ENCODE measurements at places on chromosomes 16 and 17.

DNA sequence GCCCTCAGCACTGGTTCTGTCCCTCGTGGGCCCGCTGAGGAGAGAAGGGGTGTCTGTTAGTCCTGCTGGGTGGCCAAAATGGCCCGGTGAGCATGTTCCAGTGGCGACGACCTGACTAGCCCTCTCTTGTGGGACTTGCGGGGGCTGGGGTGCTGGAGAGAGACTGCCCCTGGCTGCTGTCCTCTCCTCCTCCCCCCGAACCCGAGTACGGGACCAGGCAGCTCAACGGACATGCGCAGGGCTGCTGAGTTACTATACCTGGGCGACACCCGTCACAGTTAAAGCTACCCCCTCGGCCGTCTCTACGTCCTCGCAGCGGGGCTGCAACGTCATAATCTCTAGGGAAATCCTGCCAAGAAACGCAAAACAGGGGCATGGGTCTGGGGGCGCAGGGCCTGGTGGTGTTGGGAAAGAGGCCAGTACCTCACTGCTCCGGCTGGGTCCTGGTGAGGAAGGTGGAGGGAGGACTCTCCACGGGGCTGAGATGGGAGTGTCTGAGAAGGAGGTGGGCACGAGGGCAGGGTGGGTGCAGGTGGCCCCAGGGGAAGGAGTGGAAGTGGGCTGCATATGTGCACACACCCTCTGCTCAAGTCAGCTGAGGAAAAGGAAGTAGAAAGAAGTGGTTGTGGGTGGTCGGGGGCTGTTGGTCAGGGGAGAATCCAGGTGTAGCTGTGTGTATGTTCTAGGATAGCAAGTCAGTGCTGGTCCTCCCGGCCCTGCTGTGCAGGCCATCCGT is 13.4 kb downstream of the FLOT2 start:
- no peak for DNase-seq

DNA sequence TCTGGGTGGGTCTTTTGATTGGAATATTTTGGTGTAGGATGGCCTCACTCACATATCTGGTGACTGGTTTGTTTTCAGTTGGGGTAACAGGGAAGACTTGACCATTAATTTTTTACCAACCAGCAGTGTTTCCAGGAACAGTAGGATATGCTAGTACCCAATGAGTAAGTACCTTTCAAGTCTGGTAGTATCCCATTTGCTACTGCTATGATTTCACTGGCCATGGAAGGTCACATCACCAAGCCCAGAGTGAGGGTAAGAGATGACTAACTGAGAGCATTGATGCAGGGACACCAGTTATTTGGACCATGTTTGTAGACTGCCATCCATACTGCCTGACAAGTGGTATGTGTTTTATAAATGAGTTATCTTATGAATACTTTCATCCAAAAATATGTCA is 277.7 kb downstream of the MAP2K6 start:
- DNase-seq: no peak

- DNase-seq: no peak
Measured at GRCh38 chr17:73323409-73324159, 11.8 kb upstream of the CDC42EP4 start.

DNA sequence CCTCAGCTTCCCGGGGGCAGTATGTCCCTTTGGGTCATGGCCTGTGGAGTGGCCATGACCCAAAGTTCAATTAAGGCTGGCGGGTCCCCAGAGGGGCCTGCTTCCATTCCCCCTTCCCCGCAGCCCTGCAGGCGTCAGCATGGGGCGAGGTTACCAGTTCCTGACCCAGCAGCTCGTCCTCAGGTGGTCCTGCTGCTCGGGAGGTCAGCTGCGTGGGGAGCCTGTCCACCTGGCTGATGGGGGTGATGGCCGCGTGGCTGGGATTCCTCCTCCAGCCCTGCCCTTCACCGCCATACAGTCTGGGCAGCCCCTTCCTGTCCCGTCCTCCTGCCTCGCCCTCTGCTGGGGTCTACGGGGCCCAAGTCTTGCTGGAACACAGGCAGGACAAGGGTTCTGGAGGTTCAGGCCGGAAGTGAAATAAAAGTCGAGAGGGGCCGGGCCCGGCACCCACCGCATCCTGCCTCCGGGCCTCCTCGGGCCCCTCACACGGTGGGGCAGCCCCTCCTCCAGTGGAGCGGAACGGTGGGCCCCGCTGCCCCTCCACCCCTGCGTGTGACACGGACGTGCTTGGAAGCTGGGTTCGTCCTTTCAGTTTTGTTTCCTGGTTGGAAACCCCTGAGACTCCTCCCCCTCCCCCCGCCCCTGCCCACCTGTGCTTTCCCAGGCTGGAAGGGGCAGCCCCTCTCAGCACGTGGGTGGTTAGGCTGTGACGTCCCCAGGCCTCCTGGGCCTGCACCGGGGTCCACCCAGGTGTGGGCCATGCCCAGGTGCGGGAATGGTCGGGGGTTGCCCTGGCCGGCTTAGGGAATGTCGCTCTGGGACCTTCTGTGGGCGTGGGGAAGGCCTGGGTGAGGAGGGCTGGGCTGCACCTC is 6.8 kb downstream of the UBALD2 start:
- DNase-seq: no peak

- peak; percentile 79 for DNase-seq
Measured at GRCh38 chr17:44522883-44523671, 19.9 kb upstream of the GPATCH8 start.

DNA sequence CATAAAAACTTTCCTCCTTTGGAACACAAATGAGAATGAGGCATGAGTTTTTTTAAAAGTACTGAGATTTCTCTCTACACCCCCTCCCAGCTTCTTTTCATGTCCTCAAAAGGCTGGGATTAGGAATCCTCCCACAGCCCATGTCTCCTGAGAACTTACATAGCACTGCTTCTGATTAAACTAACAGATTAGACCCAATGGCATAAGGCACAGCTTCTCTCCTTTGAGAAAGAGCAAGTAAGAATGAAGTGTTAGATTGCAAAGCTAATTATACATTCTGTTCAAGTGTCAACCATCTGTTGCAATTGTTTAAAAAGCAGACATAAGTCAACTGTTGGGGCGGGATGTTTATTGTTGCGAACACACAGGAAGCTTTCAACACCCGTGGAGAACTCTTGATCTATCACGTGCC is 715.1 kb downstream of the CDH11 start:
- DNase-seq: no peak

DNA sequence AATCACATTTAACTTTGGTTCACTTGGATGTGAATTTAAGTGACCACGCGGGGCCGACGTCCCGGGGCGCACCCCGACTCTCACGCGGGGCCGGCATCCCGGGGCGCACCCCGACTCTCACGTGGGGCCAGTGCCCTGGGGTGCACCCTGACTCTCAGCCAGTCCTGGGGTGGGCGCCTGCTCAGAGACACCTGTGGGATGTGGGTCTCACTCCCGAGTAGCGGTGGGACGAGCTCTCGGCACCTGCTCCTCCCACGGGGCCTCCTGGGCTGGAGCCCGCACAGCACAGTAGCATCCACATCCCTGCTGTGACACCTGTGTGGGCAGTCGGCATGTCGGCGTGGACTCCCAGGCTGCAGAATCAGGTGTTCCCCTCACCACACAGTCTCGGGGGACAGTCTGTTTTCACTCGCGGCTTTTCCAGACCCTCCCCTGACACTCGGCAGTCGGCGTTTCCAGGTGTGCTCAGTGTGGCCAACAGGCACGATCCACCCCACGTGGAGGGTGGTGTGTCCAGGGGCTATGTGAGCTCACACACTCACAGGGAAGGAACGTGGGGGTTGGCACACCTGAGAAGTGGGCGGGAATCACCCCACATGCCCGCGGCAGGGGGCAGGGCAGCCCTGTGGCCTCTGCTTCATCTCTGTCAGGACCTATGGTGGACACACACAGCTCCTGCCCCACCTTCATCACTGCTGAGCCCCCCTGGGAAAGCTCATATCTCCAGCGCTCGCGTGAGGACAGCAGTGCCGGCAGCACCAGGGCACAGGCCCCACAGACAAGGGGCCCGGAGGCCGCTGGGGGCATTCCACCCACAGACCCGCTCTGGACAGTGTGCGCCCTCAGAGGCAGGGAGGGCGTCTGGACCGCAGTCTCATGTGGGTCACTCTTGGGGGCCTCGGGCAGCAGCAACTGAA is 51.8 kb downstream of the LMF1 start:
- DNase-seq: no peak

DNA sequence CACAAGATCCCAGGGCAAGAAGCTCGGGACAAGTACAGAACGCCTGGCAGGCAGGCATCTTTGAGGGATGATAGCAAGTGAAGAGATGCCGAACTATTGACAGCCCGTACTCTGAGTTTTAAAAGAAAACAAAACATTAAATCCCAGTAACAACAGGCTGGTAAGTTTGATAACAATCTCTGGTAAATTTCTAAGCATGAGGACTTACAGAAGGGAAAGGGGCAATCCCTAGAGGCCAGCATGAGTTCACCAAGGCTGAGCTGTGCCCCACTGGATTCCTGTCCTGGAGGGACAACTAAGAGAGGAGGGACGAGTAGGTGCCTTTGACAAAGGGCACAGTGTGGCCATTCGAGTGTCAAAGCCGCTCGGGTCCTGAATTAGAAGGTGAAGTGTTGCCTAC is 26.2 kb downstream of the CCDC182 start:
- DNase-seq: no peak

GRCh38 chr17:74981979-74982662 is 5.3 kb upstream of the CDR2L start:
- peak; percentile 75 for DNase-seq

- DNase-seq: no peak
Measured at GRCh38 chr16:84371553-84371865, 3.2 kb downstream of the ATP2C2 start.

GRCh38 chr16:50035468-50035992 is 10.5 kb downstream of the CNEP1R1 start:
- no peak for DNase-seq

DNA sequence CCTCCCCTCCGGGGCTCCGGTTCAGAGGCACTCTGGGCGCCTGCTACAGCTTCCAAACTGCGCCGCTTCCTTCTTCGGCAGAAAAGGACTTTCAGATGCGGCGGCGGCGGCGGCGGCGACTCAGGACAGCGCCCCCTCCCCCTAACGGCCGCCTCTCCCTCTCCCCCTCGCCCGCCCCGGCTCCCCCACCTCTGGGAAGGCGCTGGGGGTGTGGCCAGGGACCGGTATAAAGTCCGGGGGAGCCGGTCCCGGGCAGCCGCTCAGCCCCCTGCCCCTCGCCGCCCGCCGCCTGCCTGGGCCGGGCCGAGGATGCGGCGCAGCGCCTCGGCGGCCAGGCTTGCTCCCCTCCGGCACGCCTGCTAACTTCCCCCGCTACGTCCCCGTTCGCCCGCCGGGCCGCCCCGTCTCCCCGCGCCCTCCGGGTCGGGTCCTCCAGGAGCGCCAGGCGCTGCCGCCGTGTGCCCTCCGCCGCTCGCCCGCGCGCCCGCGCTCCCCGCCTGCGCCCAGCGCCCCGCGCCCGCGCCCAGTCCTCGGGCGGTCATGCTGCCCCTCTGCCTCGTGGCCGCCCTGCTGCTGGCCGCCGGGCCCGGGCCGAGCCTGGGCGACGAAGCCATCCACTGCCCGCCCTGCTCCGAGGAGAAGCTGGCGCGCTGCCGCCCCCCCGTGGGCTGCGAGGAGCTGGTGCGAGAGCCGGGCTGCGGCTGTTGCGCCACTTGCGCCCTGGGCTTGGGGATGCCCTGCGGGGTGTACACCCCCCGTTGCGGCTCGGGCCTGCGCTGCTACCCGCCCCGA is at the start of gene IGFBP4:
Gene IGFBP4 (plus strand): TSS at position 255 of the 792 bp plus-strand sequence. CDS start 286 bp downstream, at position 541.
- peak; percentile 84 for DNase-seq

Data from hepatic stellate cell (primary cell).